ENCODE measurements at places on chromosomes 1 and 21. TPM values are rescaled to one million over a fixed set of nuclear protein-coding genes. Genes with fewer than 3 reads are reported as not detected.
A peak's percentile ranks its signal among the peaks of the same experiment; 100 is the strongest.

- peaks cover 3% of the 10 kb centered on the region for H3K36me3 ChIP-seq
- no peaks in the 10 kb centered on the region for H3K4me1 ChIP-seq
- no peaks in the 10 kb centered on the region for H3K27me3 ChIP-seq
- no peak overlapping the region for H3K4me3 ChIP-seq
- H3K27ac ChIP-seq, result no peak overlapping the region
- no peak for DNase-seq
These were observed 43.3 kb upstream of the KCNQ4 start for GRCh38 chr1:40740039-40740996.

- H3K27ac ChIP-seq, result no peak overlapping the region
- H3K4me1 ChIP-seq, result no peaks in the 10 kb centered on the region
- no peaks in the 10 kb centered on the region for H3K27me3 ChIP-seq
These were observed 31.2 kb downstream of the KCNK2 start for GRCh38 chr1:215113776-215114153.

- H3K4me3 ChIP-seq, result no peak overlapping the region
- no peaks in the 10 kb centered on the region for H3K4me1 ChIP-seq
- H3K27me3 ChIP-seq, result no peaks in the 10 kb centered on the region
- H3K27ac ChIP-seq, result no peak overlapping the region
- no peak for DNase-seq
These were observed 27.4 kb downstream of the KCNJ15 start for GRCh38 chr21:38284216-38284615.

DNA sequence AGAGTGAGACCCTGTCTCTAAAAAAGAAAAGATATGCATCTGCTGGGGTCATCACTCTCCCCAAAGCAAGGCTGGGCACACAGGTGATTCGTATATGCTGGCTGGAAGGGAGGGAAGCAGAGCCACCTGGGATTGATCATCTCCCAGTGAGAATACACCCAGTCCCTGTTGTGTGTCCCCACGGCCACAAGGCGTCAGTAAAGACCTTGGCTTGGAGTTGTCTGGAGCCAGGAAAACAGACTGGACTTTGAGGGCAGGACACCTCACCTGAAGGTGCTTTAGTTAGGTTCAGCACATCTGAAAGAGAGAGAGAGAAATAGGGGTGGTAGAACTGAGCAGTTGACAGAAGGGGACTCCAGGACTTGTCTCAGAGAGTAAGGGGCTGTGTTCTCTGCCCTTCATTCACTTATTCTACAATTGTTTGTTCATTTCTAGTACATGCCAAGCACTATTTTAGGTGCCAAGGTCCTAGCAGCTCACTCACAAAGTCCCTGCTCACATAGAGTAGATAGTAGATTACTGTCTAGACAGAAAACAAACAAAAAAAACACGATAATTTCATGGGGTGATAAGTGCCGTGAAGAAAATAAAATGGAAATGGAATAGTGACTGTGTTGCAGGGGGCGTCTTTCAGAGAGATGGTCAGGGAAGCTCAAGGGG is 13.5 kb downstream of the CITED4 start:
- H3K27ac ChIP-seq, result no peak overlapping the region
- no peaks in the 10 kb centered on the region for H3K36me3 ChIP-seq
- peaks cover 9% of the 10 kb centered on the region for H3K4me1 ChIP-seq
- DNase-seq, result peak; percentile 81
- no peak overlapping the region for H3K4me3 ChIP-seq

DNA sequence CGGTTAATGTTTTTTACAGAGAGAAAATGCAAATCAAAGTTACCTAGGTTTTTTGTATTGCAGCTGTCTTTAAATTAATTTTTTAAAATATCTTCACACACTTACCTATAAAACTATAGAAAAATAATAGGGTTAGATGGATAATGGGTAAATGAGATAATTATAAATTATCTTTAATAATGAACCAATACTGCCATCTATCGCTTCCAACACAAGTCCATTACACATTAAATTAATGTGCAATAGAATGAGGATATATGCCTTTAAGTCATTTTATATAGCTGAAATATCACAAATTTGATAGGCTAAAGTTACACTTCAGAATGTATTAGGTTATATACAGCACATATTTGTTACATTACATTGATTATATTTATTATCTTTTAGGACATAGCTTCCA is 2212.8 kb downstream of the MRPL39 start:
- no peaks in the 10 kb centered on the region for H3K36me3 ChIP-seq
- H3K27ac ChIP-seq, result no peak overlapping the region
- H3K4me1 ChIP-seq, result no peaks in the 10 kb centered on the region
- H3K4me3 ChIP-seq, result no peak overlapping the region

GRCh38 chr1:87052400-87052799 is 138.0 kb downstream of the HS2ST1 start:
- no peaks in the 10 kb centered on the region for H3K27me3 ChIP-seq
- no peaks in the 10 kb centered on the region for H3K4me1 ChIP-seq
- no peaks in the 10 kb centered on the region for H3K36me3 ChIP-seq
- no peak for DNase-seq

DNA sequence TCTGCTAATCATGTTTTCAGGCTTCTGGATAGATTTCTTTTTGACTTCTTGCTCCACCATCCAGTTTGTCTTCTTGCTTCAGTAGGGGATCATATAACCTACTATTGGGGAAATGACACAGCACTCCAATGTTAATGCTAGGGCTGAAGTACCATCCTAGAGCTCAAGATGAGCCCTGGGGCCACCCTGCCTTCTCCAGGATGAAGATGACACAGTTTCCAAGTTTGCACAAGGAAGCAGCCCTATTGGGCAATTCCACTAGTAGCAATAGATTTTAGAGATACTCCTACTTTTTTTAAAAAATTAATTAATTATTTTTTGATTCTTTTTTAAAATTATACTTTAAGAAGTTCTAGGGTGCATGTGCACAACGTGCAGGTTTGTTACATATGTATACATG is 11.3 kb upstream of the KLF18 start:
- no peaks in the 10 kb centered on the region for H3K4me1 ChIP-seq
- H3K36me3 ChIP-seq, result no peaks in the 10 kb centered on the region

DNA sequence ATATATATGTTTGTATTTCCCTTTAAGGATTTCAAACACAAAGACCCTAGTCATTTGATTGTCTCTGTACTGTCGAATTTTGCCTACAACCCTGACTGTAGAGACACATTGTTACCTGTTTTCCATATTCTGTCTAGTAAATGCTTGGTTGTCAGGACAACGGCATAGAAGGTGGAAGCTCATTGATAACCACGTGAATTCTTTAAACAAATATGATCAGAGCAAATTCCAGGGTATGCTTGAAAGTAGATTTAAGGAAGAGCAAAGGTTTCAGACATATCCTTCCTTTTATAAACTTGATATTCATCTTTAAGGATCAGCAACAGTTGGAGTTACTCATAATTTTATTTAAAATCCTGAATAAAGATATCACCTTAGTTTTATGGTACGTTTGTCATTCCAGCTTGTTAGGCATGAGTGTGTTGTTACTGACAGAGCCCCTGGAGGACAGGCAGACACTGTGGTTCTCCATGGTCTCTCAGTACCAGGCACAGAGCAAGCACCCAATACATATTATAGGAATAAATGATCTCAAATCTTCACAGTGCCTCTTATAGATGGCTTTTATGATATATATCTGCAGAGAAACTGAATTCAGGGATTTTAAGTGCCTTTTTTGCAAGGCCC is 203.2 kb downstream of the FGGY start:
- no peaks in the 10 kb centered on the region for H3K36me3 ChIP-seq
- DNase-seq, result no peak
- H3K4me1 ChIP-seq, result no peaks in the 10 kb centered on the region

DNA sequence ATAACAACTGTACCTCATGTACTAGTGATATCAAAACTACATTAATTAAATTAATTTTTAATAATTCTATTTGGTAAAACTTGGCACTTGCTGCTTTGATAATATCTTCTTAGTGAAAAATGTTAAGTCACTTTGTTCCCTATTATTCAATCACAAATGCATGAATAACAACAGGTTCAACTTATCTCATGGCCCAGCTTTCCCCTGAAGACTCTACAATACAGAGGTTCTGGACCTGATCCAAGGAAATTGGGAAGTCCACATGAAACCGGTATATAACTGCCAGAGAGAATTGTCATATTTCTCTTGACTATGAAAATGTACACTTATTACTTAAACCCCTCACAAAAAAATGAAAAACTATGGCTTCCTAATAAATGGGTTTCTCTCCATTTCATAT is 33.9 kb upstream of the PTPRC start:
- no peak overlapping the region for H3K4me3 ChIP-seq
- no peaks in the 10 kb centered on the region for H3K27me3 ChIP-seq
- H3K36me3 ChIP-seq, result no peaks in the 10 kb centered on the region
- no peaks in the 10 kb centered on the region for H3K4me1 ChIP-seq

GRCh38 chr1:192118881-192119405 is 39.3 kb upstream of the RGS18 start:
- H3K4me1 ChIP-seq, result no peaks in the 10 kb centered on the region
- no peak overlapping the region for H3K27ac ChIP-seq
- DNase-seq, result no peak
- no peaks in the 10 kb centered on the region for H3K36me3 ChIP-seq
- H3K27me3 ChIP-seq, result no peaks in the 10 kb centered on the region

DNA sequence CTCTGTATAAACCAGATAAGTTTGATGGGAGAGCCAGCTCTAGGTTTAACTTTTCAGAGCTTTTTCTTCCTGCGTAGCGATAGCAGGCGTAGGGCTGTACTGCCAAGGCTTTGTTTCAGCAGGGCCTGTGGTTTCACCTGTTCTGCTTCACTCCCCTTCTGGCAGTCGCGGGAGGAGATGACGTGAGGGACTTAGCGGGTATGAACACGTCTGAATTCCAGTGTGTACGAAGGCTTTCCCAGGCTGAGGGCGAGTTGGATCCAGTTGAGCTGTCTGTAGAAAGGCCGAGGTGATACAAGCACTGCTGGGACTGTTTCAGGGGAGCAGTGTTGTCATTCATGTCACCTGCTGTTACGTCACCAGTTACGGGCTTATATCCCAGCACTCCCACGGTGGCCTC is 21.2 kb downstream of the PEX14 start:
- no peaks in the 10 kb centered on the region for H3K36me3 ChIP-seq
- no peaks in the 10 kb centered on the region for H3K4me1 ChIP-seq
- no peak for DNase-seq
- no peak overlapping the region for H3K4me3 ChIP-seq

GRCh38 chr1:227946624-227947385 is 927 bp downstream of the WNT9A start:
- peaks cover 14% of the 10 kb centered on the region for H3K4me1 ChIP-seq
- no peaks in the 10 kb centered on the region for H3K36me3 ChIP-seq
- H3K27ac ChIP-seq, result peak overlapping the region; percentile 91
- no peaks in the 10 kb centered on the region for H3K27me3 ChIP-seq

Gene LCE2C
- total RNA-seq, result not detected

Gene SUSD4
- total RNA-seq, result 5.5 TPM

Gene OR2AK2
- not detected for total RNA-seq

Gene LDLRAD2
- total RNA-seq, result 0.09 TPM

Gene PLEKHN1
- 1.3 TPM for total RNA-seq

Data from pancreas (tissue), 10 donors.